ENCODE measurements at places on chromosomes 1 and 21.

- DNase-seq, result no peak
These were observed 3.3 kb downstream of the POGZ start for GRCh38 chr1:151455966-151456365.

DNA sequence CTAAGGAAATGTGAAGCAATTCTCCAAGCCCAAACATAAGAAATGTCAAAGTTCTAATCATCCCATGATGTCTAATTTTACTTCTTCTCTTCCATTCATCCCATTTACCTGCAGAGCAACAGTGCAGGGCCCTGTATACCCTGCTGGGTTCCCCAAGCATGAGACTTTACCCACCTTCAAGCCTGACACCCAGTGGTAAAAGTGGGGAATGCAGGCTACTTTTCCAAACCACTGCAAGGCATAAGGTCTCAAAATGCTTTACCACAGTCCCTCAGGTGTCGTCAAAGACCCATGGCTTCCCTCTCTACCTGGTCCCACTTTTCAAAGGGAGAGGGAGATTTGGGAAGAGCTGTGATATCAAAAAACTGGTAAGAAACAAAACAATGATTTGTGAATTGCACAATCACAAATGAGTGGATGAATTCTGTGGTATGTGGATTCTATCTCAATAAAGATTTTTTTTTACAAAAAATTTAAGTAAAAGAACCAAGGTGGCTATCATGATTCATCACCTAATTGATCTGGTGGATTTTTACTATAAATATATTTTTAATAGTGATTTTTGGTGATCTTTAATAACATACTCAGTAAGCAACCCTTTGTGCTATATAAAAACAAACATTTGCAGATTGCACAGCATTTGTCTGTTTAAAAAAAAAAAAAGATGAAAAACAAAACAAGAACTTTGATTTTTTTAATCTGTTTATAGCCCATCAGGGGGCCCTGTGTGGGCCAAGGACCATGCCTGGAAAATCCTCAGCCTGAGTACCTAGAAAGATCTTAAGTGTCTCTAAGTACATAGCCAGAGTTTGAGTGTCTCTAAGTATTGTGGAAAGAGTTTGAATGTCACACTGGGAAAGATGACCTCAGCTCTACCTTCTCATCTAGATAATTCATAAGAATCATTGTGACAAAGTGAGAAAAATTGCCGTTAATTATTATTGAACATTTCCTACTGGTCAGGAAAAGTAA lies 73.1 kb upstream of the GJB5 start:
- peak; percentile 2 for DNase-seq

- DNase-seq, result no peak
These were observed 35.8 kb upstream of the CR2 start for GRCh38 chr1:207418351-207418750.

DNA sequence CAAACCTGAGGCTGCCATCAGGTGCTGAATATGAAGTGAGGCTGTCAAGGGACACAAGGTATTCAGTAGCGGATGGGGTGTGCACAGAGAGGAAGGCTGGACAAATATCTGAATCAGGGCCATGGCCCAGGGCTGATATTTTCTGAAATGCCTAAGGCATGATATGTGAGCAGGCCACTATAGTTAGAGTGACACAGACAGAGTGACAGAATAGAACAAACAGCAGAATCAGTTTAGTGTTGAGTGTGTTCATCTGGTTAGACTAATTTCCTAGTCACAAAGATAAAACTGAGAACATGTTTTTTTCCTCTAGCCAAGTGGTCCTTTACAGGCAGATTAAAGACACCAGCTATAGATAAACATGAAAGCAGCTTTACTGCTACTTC lies 3.9 kb downstream of the OVAAL start:
- no peak for DNase-seq

DNA sequence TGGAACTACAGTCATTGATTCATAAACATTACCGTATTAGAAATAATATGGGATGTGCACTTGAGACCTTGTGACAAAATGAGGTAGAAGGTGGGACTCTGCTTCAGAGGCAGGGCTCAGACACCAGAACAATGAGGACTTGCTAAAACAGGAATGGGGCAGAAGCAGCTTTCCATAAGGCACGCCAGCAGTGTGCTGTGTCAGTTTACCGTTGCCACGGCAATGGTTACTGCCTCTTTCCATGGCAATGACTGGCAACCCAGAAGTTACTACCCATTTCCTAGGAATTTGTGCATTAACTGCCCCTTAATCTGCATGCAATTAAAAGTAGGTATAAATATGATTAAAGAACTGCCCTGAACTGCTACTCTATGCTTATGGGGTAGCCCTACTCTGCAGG lies 169.0 kb downstream of the CHRM3 start:
- DNase-seq, result no peak

DNA sequence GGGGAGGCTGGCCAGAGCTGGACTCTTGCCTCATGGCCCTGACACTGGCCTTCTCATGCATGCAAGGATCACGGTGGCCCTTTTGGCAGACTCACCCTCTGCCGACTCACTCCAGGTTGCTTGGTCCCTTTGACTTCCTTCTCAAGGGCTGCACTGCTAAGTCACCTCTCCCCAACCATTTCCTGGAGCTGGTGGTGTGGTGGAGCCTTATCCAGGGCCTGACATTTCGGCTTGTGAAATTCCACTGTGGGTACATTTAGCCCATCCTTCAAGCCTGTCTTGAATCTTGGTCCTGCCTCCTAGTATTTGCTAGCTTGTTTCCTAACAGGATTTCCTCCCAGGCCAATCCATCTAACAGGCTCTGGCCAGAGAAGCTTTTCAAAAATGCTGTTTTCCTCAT lies 52.6 kb upstream of the JUN start:
- DNase-seq, result no peak

GRCh38 chr21:44512496-44513388 lies 27.3 kb downstream of the KRTAP10-1 start:
- no peak for DNase-seq

- DNase-seq, result no peak
These were observed 5.8 kb downstream of the PEX10 start for GRCh38 chr1:2406451-2407041.
